Activated CD4-positive, alpha-beta T cell treated with anti-CD3 and anti-CD28 coated beads, Interleukin-2, Interleukin-6, amounts not matched to agents 100 ng/mL and 50 ng/mL, durations not matched to agents 16 hours and 8 hours (primary cell): ENCODE measurements at places on chromosomes 3 and 15.

DNA sequence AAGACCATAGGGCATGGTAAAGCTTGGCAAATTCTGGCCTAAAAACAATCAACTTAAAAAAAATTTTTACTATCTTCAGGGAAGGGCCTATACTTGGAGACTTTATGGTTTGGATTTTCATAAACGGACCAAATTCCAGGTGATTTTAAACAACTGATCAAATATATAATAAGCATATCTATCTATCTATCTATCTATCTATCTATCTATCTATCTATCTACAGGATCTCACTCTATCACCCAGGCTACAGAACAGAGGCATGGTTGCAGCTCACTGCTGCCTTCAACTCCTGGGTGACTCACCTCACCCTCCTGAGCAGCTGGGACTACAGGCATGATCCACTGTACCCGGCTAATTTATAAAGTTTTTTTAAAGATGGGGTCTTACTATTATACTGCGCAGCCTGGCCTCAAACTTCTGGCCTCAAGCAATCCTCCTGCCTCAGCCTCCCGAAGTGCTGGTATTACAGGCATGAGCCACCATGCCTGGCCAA, 6.7 kb downstream of the SPPL2A start:
- no peak for DNase-seq

- peak; percentile 81 for DNase-seq
These were observed 17.4 kb downstream of the FYCO1 start for GRCh38 chr3:45978006-45978761.

DNA sequence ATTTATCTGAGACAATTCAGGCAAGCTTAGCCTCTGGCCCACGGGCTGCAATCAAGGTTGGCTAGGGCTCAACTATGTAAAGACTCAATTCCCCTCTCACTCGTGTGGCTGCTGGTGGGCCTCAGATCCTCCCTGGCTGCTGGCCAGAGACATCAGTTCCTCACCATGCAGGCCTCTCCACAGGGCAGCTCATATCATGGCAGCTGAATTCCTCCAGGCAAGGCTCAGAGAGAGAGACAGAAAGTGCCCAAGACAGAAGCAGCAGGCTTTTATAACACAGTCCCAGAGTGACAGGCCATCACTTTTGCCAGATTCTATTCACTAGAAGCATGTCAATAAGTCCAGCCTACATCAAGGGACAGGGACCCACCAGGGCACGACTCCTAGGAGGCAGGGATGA, 63.2 kb downstream of the XXYLT1 start:
- DNase-seq: no peak

GRCh38 chr3:61354604-61355003, 103.4 kb upstream of the FHIT start:
- no peak for DNase-seq

- no peak for DNase-seq
These were observed 127.0 kb upstream of the ROBO2 start for GRCh38 chr3:76912841-76913383.

GRCh38 chr3:125589547-125590122, 5.7 kb downstream of the OSBPL11 start:
- no peak for DNase-seq

- DNase-seq: no peak
These were observed 88.5 kb downstream of the LINGO1 start for GRCh38 chr15:77544162-77544561.

GRCh38 chr3:168514252-168514651, 418.5 kb upstream of the GOLIM4 start:
- no peak for DNase-seq

DNA sequence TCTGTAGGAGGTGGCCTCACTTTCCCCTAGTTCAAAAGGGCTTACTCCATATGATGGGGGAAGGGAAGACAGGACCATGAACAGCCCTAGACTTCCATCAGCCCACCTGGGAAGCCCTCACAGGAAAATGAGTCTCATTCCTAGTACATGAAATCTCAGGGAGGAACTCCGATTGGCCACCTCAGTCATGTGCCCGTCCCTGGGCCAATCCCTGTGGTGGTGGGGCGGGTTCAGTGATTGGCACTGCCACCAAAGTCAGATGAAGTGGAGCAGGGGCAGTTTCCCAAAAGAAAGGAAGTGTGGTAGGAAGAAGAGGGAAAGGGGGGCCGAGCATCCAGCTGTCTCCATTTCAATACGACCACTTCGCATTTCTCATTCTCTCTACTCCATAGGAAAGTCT, 25.9 kb upstream of the GP9 start:
- DNase-seq: peak; percentile 14

DNA sequence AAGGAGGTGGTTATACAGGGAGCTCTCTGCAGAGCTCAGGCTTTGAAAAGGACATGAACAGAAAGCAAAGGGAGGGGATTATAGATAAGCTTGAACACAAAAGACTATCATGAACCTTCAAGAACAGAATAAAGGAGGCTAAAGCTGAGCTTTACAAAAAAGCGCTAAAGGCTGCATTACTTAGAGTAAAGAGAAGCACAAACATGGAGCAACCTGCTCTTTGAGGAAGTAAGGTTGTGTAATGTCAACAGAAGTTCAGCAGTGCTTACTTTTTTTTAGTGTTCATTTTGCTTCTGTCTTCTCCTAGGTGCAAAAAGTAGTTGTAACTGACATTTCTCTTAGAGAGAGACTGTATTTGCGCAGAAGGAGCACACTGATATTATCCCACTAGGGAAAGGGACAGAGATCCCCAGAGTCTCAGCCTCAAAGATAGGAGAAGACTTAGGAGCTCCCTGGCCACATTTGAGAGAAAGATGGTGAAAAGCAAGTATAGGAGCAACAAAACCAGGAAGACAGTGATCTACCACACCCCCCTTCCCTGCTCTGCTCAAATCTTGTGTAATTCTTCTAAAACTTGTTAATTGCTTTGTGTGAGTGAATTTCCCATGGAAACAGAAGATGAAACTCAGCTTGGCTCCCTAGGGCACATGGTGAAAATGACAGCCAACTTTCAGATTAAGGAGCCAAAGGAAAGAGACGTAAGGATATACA, 54.7 kb downstream of the QTRT2 start:
- no peak for DNase-seq

DNA sequence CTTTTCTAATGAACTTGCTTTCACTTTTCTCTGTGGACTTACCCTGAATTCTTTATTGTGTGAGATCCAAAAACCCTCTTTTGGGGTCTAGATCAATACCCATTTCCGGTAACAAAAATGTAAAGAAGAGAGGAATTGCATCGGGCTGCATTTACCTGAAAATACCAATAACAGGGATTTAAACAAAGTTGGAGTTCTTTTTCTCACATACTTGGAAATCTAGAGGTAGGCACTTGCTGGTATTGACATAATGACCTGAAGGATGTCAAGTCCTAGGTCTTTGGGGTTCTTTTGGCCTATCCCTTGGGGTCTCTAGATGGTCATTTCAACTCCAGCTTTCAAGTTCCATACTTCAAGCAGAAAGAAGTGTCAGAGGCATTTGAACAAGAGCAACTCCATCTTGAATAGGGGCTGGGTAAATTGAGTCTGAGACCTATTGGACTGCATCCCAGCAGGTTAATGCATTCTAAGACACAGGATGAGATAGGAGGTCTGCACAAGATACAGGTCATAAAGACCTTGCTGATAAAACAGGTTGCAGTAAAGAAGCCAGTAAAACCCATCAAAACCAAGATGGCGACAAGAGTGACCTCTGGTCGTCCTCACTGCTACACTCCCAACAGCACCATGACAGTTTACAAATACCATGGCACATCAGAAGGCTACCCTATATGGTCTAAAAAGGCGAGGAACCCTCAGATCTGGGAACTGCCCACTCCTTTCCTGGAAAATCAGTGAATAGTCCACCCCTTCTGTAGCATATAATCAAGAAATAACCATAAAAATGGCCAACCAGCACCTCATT, 50.8 kb upstream of the ZNF280D start:
- DNase-seq: no peak

- DNase-seq: no peak
These were observed 242.8 kb downstream of the CHST2 start for GRCh38 chr3:143362115-143362991.

- DNase-seq: no peak
These were observed 4.5 kb downstream of the THBS1 start for GRCh38 chr15:39585389-39585841.

GRCh38 chr3:22117751-22118346, 366.8 kb upstream of the ZNF385D start:
- DNase-seq: peak; percentile 14

DNA sequence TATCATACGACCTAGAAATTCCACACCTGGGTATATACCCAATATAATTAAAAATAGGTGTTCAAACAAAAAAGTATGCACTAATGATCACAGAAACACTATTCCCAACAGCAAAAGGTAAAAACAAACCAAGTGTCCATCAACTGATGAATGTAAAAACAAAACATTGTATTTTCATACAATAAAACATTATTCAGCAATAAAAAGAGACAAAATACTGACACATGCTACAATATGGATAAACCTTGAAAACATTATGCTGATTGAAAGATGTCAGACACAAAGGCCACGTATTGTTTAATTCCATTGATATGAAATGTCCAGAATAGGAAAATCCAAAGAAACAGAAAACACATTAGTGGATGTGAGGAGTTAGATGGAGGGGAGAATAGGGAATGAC, 71.0 kb downstream of the RPL22L1 start:
- no peak for DNase-seq

DNA sequence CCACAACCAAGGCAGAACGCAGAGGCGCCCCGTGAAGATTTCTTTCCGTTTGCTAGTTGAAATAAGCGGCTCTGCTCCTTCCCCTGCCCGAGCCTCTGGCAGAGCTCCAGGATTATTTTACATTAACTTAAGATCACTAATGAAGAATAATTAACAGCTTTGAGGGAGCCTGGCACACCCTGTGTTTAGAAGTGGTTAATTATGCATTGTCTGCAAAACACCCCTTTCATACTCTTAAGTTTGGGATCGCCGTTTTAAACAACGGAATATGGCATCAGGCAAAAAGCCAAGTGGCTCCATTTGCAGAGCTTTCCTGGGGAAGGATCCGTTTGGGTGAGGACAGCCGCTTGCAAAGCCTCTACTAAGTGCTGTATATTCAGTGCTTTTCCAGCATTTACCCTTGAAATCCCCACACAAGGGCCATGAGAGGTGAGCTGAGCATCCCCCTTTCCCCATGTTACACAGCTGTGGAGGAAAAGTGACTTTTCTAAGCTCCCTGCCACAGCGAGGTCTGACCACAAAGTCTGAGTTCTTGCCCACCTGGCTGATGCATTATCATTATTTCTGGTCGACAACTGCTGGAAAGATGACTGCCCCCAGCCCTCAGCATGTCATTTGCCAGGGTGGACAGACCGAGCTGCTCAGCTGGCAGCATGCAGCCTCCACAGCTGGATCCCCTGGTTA, 33.9 kb downstream of the IQSEC1 start:
- DNase-seq: no peak

DNA sequence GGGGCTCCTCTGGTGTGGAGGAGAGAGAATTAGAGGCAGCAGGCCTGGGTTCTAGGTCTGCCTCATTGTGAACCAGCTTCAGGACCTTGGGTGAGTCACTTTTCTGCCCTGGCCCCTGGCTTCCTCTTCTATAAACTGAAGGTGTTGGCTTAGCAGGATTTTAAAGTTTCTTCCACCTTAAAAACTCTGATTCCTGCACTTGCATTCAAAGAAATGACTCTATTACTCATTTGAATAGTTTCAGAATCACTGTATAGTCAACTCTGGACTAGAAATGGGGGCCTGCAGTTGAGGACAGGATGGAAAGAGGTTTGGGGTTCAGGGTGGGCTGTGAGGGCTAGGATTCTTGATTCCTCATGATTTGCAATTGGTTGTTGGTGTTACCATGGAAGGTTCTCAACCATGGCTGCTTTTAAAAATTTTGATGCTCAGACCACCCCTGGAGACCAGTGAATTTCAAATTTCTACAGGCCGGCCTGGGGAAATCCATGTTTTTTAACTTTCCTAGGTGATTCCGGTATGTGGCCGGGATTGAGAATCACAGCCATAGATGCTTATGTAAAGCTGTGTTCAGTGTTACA, 19.9 kb downstream of the SMAD3 start:
- peak; percentile 92 for DNase-seq

- no peak for DNase-seq
These were observed 29.0 kb downstream of the NDUFB4 start for GRCh38 chr3:120625159-120625586.

DNA sequence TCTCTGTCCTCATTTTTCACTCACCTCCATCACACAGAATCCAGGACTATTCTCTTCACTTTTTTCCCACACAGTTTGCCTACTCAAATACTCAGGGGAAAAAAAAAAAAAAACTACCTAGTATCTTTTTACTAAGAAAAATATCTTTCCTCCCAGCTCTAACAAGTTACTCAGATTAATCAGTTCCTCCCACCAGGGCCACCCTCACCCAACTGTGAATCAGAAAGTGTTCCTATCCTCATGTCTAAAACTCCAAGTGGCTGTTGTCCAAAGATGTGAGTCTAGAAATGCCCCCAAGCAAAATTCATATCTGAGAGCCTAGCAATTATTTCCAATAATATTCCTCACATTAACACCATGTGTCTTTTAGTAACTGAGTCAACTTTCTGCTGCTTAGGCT, 268.0 kb downstream of the ERC2 start:
- no peak for DNase-seq

GRCh38 chr15:63610209-63610841, 13.1 kb downstream of the FBXL22 start:
- DNase-seq: peak; percentile 90

GRCh38 chr3:5314897-5315296, 127.4 kb downstream of the EDEM1 start:
- peak; percentile 7 for DNase-seq

DNA sequence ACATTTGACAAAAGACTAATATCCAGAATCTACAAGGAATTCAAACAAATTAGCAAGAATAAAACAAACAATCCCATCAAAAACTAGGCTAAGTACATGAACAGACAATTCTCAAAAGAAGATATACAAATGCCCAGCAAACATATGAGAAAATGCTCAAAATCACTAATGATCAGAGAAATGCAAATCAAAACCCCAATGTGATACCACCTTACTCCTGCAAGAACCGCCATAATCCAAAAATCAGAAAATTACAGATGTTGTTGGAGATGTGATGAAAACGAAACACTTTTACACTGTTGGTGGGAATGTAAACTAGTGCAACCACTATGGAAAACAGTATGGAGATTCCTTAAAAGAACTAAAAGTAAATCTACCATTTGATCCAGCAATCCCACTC, 79.4 kb downstream of the SNTN start:
- no peak for DNase-seq

DNA sequence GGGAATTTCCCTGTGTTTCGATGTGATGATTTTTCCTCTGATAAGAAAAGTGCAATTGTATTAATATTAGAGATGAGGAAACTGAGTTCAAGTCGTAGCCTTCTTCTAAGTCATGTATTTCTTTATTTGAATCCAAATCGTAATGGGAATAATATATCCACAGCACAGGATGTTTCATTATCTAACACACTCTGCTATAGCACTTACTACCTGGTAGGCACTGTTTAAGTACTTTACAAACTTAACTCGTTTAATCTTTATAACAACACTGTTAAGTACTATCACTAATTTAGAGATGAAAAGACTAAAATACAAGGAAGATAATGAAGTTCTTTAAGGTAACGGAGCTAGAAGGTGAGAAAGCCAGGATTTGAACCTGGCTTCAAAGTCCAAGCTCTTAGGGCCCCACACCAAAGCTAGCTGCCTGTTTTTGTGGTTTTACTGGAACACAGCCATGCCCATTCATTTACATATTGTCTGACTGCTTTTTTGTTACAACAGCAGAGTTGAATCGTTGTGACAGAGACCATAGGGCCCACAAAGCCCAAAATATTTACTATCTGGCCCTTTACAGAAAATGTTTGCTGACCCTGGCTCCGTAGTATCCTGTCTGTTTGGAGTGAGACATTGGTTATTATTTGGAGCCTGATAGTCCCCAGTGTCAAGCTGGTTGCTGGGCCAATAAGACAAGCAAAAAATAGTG, 9.6 kb upstream of the ATP13A3 start:
- DNase-seq: no peak

GRCh38 chr15:70502529-70502928, 260.8 kb downstream of the UACA start:
- DNase-seq: no peak
